ENCODE measurements at places on chromosomes 12 and 14.

DNA sequence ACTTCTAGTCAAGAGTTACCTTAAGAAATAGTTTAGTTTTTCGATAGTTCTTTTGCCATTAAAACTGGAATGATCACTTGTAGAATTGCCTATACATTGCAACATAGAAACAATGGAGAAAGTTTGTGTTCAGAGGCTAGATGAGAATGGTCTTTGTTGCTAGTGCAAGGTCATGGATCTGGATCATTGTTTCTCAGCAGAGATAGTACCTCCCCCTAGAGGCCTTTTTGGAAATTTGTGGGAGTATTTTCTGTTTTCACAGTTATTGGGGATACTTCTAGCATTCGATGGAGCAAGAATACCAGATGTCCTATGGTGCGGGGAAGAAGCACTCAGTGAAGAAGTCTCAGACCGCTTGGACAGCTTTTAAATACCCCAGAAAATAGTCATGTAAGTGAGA lies 138.8 kb upstream of the HMGA2 start:
- no peak for DNase-seq

DNA sequence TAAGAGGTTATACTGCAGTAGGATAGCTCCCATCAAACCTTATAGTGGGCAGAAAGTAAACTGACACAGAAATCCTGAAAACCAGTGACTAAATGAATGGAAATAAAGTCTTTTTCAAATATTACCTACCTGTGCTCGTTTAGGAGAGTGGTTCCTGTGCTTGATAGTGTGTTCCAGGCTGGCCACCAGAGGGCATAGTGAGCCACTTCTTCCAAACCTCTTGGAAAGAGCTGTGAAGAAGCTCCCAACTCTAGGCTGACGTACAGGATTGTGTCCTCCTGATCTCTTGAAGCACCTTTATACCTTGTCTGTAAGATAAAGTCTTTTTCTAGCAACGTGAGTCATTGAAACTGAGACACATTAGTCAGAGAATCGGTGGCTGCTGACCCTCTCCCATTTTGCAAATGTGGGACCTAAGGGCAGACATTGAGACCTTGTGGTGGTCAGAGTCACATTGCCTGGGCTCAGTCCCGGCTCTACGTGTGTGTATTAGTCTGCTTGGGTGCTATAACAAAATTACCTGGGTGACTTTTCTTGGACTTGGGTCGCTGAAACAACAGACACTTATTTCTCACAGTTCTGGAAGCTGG lies 17.6 kb downstream of the TDP1 start:
- peak; percentile 57 for DNase-seq

DNA sequence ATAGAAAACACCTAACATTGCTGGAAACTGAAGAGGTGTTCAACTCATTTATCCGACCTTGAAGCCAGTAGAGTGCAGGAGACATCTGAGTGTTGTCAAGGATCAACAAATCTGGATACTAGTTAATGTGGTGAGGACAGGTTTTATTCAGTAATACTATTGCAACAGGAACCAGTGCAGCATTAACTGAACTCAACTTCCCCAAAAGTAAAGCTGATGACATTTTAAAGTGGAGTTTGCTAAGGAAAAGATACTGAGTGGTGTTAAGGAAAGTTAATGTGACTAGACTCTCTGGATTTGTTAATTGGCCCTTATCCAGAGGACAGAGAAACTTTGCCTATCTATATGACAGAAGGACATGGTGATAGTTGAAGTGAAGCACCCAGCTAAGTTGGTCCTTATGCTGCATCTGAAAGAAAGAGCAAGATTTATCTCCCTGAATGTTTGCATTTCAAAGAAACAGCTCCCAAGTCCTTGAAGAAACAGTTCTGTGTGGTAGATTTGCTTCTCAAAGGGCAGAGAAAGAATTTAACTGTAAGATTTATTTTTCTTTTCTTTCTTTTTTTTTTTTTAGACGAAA lies 1.2 kb upstream of the CLEC7A start:
- no peak for DNase-seq

DNA sequence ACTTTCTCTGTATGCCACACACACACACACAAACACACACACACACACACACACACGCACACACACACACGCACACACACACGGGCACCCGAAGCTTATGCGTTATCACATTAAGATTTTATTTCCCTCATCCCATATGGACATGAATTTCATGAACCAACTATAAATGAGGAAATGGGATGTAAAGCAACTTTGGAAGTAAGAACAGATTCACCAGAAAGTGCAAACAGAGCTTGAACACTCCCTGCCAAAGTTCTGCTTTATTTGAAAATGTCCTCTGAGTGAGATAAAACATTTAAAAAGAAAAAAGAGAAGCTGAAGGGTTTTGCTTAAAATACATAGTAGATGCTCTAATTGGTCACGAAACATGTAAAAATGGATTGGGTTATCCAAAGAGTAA lies 90.4 kb upstream of the OTX2 start:
- no peak for DNase-seq

DNA sequence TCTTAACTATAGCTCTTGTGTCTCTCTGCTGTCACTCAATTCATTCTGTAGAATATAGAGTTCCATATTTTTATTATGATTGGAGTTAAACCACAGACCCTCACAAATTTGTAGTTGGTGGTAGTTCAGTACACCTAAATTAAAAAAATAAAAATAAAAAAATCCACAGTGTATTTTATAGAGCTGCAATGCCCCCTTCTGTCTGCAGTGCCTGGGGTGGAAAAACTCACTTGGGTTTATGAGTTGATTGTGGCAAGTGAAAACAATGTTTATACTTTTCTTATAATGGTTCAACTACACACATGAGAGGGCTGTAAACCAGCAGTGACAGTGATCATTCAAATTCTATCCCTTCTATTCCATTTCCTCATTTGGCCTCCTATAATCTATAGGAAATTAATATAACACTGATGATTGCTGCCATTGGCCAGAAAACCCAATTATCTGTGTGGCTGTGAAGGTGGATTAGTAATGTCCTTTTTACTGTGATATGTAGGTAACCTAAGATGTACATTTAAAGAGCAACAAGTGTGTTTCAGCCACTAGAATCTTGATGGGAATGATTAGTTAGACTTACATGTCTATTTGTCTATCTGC lies 166.9 kb upstream of the LRIG3 start:
- DNase-seq = no peak

DNA sequence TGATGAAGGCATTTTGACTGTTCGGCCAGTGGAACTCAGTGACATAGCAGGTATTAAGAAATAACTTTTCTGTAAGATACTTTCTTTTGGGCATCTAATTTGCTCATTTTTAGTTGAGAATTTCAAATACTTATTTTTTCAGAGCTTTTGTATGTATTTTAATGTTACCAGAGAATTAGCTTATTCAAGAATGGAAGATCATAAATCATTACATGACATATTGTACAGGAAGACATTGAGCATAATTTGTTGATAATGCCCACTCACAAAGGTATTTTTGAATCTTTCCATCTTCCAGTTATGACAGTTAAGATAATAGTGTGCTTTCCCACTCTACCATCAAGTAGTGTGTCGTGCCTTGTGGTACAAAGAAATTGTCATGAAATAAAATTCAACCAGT lies 36.5 kb downstream of the TMEM117 start:
- no peak for DNase-seq

DNA sequence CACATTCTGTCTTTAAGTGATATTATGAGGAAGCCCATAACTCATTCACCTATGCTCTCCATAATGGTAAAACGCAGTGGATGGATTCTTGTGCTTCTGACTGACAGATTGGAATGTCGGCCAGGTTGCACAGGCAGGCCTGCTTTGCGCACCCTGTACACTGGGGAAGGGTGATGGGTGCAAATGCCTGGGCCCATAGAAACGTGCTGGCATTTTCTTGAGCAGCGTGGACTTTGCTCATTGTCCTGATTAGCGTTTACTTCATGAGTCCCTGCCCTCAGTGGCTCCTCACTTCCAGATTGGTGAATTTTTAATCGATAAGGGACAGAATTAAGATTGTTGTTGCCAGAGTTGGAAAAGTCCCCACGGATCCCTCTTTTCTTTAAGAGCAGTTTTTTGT lies 80.9 kb upstream of the TRAF3 start:
- DNase-seq = no peak

GRCh38 chr12:124847113-124848074 lies 16.3 kb downstream of the SCARB1 start:
- DNase-seq = no peak
